ENCODE measurements at places on chromosomes 7 and 10.
A peak's percentile ranks its signal among the peaks of the same experiment; 100 is the strongest.

GRCh38 chr10:109743146-109743545 is 180.2 kb downstream of the XPNPEP1 start:
- DNase-seq, result no peak

DNA sequence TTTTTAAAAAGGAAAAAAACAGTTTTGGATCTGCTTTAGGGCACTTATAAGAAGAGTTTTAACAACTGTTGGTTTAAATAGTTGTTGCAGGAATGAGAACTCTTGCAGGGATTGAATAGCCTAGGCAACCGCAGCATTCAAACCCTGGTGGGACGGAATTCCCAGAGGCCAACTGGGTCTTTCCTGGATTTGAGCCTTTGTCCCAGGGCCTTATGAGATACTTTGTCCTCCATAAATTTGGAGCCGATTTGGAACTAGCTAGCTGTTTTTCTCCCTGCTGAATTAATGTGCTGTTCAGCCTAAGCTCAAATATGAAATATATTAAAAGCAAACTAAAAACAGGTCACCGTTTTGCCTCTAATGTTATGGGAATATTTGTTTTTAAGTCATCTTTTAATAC is 109.6 kb downstream of the LRMDA start:
- no peak for DNase-seq

- peak; percentile 25 for DNase-seq
Observed at GRCh38 chr10:4656576-4657194, 169.3 kb upstream of the AKR1E2 start.

- DNase-seq, result no peak
Observed at GRCh38 chr10:107542607-107543006, 378.1 kb upstream of the SORCS1 start.

DNA sequence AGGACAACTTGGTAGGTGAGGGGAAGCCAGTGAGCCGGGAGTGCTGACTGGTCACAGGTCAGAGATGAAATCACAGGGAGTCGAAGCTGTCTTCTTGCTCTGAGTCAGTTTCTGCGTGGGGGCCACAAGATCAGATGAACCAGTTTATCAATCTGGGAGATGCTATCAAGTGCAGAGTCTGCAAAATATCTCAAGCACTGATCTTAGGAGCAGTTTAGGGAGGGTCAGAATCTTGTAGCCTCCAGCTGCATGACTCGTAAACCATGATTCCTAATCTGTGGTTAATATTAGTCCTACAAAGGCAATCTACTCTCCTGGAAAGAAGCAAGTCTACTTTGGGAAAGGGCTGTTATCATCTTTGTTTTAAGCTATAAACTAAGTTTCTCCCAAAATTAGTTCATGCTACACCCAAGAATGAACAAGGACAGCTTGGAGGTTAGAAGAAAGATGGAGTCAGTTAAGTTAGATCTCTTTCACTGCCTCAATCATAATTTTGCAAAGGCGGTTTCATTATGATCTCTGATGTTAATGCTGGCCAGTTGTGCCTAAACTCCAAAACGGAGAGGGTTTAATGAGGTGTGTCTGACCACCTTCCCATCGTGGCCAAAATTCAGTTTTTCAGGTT is 8.4 kb upstream of the LMOD2 start:
- no peak for DNase-seq

DNA sequence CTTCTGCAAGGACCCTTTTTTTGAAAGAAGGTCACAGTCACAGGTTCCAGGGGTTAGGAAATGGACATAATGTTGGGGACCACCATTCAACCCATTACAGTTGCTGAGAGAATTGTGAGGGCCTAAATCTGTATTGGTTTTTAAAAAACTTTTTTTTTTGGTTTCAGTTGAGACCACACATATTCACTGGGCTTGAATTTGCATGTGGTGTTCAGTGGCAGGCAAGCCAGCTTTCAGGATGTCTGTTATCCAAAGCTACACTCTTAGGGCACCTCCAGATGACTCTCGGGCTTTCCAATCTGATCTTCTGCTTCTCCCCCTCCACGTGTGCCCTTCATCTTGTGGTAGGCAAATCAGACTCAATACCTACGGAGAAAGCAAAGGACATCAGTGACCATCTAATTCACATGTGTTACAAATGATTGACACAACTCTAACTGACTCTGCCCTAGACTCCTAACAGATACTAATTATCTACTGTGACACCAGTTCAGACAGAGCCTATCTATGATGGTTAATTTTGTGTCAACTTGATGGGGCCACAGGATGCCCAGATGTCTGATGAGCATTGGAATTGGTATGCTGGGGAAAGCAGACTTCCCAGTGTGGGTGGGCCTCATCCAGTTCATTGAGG is 93.3 kb upstream of the ELMO1 start:
- DNase-seq, result no peak

All from hematopoietic multipotent progenitor cell treated with erythropoietin and hydrocortisone succinate and interleukin-3 and kit ligand, for 17 days (in vitro differentiated cells).